ENCODE measurements at places on chromosomes 4 and X. TPM values are rescaled to one million over a fixed set of nuclear protein-coding genes. Genes with fewer than 3 reads are reported as not detected.

DNA sequence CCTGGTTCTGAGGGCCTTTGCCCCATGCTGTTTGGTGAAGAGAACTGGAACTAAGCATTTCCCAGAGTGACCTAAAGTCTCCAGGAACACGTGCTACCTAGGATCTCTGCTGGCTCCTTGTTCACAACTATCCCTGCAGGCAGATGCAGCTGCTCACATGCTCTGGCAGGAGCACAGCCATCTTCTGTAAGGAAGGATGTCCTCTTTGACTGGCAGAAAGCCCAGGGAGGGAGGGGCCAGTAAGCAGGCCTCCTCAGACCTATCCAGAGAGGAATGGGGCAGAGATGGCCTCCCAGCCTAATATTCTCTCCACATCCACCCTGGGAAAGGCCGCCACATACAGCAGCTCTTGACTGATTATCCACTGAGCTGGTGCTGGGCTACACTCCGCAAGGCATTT lies 142.8 kb upstream of the EOLA2 start:
- DNase-seq = no peak

GRCh38 chr4:139773560-139774318 lies 108.1 kb downstream of the MGST2 start:
- peak; percentile 58 for DNase-seq

Gene RPS3A
- 1,466 TPM for total RNA-seq

DNA sequence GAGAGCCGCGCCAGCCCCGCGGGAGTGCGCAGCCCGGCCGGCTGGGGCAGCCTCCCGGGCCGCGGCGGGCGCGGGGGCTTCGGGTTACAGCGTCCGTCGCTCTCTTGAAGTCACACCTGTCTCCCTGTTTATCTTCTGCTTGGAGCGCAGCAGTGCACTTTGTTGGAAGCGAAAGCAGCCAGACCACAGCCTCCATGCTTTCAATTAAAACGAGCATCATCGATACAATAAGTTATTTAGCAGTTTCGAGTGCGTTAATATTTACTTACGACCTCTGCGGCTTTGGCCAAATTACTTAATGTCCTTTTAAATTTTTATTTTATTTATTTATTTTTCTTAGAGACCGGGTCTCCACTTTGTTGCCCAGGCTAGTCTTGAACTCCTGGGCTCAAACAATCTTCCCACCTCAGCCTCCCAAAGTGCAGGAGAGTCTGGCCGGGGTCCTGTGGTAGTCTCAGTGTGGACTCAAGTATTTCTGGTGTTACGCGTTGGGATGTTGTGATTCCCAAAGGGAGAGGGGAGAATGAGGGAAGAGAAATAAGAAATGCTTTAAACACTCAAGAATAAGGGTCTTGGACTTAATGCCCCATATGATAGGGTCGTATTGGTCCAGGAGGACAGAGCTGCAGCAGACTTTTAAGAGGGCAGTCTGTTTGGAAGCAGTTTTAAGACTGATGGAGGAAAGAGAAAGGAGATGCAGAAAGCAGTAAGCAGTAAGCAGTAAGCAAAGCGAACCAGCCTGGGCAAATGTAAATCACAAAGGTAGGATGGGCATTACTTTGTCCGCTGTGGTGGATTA lies 504 bp upstream of the PDLIM3 start:
- DNase-seq = no peak

- DNase-seq = no peak
These were observed 71.1 kb downstream of the CRMP1 start for GRCh38 chr4:5821665-5822358.

- DNase-seq = peak; percentile 50
These were observed 172.6 kb upstream of the PSAPL1 start for GRCh38 chr4:7607156-7607910.

Gene IQCM
- not detected for total RNA-seq

- DNase-seq = peak; percentile 6
These were observed 897.9 kb upstream of the FTHL17 start for GRCh38 chrX:31969714-31970113.

GRCh38 chr4:15317246-15317645 lies 110.6 kb upstream of the C1QTNF7 start:
- no peak for DNase-seq

Gene DRP2
- 8.1 TPM for total RNA-seq

Gene ARAF
- total RNA-seq = 7.0 TPM

- DNase-seq = peak; percentile 68
These were observed 16.2 kb downstream of the ZFYVE28 start for GRCh38 chr4:2402048-2402842.

- DNase-seq = peak; percentile 53
These were observed 10.2 kb downstream of the HNRNPH2 start for GRCh38 chrX:101417981-101418841.

Gene DRD5
- 2.5 TPM for total RNA-seq

GRCh38 chrX:133697656-133698055 lies 282.4 kb upstream of the GPC4 start:
- DNase-seq = no peak

GRCh38 chr4:186137196-186137794 lies 32.8 kb downstream of the FAM149A start:
- peak; percentile 20 for DNase-seq

DNA sequence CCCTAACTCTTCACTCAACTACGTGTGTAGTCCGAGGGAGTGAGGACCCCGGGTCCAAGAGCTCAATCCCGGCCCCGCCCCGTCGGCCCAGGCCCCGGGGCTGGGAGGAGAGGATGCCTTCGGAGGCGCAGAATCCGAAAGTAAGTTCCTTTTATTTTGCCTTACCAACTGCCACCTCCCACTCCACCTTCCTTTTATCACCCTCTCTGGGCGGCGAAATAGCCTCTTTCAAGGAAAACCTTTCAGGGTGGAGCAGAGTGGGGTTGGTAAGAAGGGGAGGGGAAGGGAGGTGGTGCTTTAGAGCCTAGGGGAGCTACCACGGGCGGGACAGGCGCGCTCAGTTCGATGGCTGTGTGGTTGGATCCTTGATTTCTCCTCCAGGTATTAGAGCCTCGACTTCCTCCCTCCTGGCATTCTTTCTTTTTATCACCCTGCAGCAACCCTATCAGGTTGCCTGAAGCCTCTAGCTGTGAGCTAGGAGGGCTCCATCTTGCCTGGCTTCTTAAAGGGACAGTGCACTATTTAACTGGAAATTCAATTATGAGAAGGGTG lies 191.2 kb downstream of the RRAGB start:
- DNase-seq = peak; percentile 3

GRCh38 chr4:11469650-11470437 lies 41.1 kb upstream of the HS3ST1 start:
- no peak for DNase-seq

DNA sequence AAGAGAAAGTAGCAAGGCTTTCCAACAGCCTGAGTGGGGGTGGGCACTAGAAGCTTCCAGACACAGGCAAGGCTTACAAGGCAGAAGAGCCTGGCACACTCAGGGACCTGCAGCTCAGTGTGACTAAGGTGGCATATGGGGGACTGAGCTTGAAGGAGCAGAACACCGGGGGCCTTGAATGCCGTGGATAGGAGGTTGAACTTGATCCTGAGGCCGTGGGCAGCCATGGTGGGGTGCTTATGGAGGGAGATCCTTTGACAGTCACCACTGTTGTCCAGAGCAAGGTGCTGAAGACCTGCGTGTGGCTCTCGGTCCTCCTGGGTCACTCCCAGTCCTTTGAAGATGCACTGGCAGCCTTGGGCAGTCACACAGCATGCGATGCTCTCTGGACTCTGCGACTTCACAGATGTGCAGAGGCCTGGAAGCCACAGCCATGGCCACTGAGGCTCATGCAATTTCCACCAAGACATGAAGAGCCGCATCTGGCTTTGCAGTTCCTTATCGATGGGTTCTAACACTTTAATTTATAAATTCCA lies 18.3 kb downstream of the C4orf50 start:
- no peak for DNase-seq

GRCh38 chr4:25888781-25889180 lies 25.2 kb upstream of the SMIM20 start:
- DNase-seq = no peak

Gene PRSS12
- total RNA-seq = 6.4 TPM

Gene DDX60
- total RNA-seq = 7.7 TPM

Gene MRPS18C
- 29.3 TPM for total RNA-seq

DNA sequence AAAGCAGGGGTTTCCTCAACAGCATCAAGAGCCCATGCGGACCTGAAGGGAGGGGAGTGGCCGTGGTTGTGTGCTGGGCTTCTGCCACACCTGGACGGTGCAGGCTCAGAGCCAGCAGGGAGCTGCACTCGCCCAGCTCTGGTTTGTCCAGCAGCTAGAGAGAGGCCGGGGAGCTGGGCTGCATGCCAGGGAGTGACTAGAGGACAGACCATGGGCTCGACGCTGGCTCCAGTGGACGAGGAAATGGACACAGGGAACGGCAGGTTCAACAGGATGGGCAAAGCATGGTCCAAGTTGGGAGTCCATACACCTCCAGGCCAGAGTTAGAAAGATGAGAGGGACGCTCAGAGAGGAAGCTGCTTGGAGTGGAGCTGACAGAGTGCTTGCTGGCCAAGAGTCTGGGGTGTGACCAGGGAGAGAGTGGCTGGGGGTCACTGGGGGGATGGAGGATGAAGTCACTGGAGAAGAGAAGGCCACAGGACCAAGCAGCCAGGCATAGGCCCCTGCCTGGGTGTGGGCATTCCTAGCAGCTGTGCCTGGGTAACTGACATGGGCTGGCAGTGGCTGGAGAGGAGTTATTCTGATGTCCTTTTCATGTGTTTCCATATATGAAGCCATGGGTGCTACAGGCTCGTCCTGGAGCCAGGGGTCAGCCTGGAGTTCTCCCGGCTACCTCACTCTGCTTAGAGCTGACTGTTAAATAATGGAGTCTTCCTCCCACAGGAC lies 42.8 kb downstream of the HTT-AS start:
- DNase-seq = no peak

DNA sequence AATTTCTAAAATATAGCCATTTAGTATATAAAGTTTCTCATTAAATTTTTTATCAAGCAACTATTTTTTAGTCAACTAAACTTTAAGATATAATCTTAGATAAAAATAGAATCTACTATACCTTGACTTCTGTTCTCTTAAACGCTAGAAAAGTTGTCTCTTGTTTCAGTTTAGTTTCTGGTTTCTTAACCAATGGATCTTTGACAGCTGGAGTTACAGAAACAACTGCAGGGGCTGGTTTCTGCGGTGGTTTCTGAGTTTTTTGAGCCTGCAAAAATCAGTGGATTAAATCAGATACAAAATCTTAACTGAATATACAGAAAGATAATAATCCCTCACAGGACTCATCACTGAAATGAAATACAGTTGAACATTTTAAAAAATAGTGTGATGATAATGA lies 21.9 kb downstream of the INTS12 start:
- no peak for DNase-seq

GRCh38 chr4:66034671-66035070 lies 364.4 kb upstream of the EPHA5 start:
- DNase-seq = no peak

GRCh38 chr4:137957806-137958205 lies 284.3 kb downstream of the SLC7A11 start:
- no peak for DNase-seq

Gene NSG1
- 223 TPM for total RNA-seq

GRCh38 chrX:44203791-44204190 lies 139.7 kb downstream of the EFHC2 start:
- DNase-seq = no peak

DNA sequence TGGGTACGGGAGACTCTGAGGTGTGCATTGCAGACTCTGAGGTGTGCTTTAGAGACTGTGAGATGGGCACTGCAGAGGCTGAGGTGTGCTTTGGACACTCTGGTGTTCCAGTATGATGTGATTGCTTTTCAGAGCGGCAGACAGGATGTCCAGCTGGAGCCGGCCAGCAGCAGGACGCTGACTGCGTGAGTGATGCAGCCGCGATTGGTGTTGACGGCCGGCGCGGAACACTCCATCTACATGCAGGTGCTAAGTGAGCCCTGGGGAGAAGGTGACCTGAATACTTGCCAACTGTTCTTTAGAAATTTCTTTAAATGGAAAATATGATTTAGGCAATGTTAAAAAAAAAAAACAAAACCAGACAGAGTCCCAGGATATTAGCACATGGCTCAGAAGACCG lies 103.1 kb upstream of the PPP2R3B start:
- no peak for DNase-seq

DNA sequence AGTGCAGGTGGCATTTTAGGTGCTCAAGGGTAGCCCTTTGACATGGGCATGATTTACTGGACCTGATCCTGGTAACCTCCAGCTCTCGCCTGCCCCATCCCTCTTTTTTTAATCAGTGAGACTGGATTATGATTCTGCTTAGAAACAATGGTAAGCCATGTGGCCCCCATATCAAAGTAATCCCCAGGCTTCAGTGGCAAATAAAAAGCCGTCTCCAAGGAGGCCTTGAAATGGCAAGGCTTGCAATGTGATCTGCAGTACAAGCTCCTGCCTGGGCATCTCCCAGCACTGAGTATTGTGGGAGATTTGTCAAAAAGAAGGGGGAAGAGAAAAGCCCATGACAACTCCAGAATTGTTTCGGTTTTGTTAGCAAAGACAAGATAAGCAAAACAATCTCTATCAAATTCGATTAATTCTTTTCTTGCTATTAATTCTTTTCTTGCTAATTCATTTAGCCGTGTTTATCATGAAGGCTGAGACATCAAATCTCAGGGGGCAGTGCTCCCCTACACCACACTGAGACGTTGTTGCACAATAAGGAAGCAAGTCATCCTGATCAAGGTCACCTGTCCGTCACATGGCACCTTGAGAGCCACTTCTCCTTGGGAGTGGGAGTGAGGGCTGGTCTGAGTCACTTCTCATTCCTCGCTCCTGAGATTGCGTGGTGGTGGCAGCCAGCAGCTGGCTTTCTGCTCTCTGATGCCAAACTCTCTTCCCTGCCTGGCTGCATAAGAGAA lies 312.7 kb upstream of the GATB start:
- no peak for DNase-seq

Measured in cerebellum (tissue), 4 donors.